ENCODE measurements at places on chromosomes 12 and 14.

- DNase-seq: no peak
These were observed 109.8 kb downstream of the ACSS3 start for GRCh38 chr12:81187686-81188085.

- DNase-seq: peak; percentile 88
These were observed 10.0 kb upstream of the SMARCD1 start for GRCh38 chr12:50074936-50075807.

DNA sequence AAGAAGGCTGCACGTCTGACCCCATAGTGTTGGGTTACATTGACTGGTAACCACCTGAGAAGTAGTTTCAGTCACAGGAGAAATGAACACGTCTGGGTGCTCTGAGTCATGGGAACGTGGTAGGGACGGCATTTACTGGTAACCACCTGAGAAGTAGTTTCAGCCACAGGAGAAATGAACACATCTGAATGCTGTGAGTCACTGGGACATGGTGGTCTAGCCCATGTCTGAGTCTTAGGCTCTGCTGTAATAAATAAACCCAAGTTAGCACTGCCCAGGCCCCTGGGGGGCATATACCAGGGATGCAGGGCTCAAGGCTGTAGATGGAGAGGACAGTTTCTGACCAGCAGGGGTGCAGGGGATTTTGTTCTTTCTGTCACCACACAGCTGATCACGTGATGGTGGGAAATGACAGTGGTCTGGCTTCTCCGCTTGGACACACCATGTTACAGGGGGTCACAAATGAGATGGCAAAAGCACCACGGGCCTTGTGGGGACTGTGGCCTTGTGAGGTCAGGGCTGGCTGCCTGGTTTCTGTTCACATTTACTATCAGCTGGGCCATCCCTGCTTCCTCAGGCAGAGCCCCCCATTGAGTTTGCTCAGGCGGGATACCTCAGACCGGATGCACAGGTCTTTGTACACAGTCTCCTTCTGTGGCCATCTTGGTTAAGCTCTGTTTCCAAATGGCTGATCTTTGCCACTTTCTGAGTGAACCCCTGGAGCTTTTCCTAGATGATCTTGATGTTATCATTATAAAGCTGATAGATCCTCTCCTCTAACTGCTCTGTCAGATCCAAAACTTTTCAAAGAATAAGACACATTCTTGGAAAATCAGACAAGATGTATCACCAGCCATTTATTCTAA, 9.8 kb upstream of the C12orf42 start:
- no peak for DNase-seq

GRCh38 chr12:9334041-9334692, 126.0 kb upstream of the PZP start:
- DNase-seq: peak; percentile 35

DNA sequence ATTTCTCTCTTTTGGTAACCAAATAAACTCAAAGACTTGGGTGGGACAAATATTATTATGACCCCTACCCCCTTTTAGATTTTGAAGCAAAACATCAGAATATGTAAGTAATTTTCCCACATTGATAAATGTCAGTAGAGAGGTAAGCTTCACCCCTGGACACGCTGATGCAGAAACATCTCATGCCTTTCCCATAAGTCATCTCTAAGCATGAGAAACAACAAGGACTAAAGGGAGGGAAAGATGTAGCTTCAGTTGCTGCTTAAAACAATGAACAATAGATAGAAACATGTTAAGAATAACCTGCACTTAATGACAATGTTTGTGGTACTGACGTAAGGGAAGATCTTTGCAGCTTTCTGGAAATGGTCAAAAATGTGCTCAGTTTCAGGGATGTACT, 56.3 kb upstream of the SLC8A3 start:
- DNase-seq: no peak

- DNase-seq: no peak
These were observed 14.2 kb downstream of the PLEKHH1 start for GRCh38 chr14:67547224-67547780.

DNA sequence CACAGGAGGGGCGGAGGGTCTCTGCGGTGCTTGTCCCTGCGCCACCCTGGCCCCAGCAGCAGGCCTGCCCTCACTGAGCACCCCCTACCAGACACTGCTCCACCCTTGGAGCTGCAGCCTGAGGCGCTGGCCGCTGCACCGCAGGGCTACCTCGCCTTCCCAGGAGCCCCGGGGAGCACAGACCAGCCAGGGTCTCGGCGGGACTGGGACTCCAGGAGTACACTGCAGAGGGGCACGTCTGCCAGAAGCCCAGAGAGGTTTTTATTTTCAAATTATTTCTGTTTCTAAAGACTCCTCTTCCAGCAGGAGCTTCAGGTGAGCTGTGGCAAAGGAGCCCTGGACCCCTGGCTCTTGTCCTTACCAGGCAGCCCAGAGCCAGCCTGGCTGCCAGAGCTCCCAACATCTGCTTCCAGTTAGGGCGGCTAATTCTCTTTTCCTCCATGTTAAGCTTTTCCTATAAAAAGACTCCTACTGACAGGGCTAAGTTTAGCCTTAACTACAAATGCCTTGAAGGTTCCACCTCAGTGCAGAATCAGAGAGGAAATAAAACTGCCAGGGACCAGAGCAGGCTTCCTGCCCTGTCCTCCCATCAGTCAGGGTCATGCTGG, 26.4 kb downstream of the DEGS2 start:
- DNase-seq: no peak

- DNase-seq: no peak
These were observed 87.4 kb downstream of the TSPAN9 start for GRCh38 chr12:3164454-3165077.

DNA sequence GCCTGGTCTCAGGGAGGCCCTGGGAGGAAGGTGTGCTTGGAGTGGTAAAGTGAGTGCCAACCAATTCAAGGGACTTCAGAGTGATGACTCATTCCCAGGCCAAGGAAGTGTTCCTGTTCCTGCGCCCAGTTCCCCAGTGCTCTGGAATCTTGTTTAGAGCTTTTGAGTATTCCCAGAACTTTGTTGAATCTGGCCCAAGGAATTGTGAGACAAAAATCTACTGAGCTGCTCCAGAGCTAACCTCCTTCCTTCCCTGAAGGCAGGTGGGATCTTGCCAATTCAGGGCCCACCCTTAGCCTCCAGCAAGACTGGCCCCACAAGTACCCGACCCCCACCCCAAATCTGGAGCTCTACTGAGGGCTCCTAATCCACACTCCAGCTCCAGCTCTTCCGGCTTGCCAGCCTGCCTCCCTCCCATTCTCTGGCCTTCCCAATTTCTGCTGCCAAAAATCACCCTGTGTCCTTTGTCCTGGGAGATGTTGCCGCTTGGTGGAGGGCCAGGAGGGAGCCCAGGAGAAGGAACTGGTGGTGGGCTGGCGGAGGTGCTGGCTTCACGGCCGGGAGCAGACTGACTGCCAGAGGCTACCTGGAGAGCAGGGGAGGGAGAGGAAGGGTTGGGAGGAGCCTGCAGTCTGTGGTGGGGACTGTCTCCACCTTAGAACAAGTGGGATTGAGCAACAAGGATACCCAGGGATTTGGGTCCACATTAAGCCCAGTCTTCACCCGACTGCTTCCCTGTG, 2.0 kb upstream of the ATN1 start:
- peak; percentile 81 for DNase-seq

GRCh38 chr14:70821584-70822529, 12.5 kb upstream of the MAP3K9 start:
- DNase-seq: peak; percentile 53

- no peak for DNase-seq
These were observed 14.6 kb upstream of the DDHD1 start for GRCh38 chr14:53167602-53168328.

DNA sequence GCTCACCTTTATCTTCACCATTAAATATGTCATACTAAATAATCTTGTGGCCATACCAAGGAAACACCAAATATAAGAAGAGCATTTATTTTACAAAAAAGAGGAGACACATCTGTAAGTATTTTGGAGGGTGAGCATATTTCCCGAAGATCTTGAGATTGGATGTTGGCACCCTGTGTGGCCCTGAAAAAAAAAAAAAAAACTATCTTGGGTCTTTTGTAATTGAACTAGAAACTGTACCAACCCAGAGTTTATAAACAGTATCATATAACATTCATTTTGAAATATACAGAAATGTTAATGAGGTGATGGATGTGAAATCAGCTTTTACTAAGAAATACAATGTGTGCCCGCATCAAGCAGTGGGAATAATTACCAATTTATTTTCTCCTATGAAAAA, 104.0 kb upstream of the FRMD6 start:
- DNase-seq: no peak

DNA sequence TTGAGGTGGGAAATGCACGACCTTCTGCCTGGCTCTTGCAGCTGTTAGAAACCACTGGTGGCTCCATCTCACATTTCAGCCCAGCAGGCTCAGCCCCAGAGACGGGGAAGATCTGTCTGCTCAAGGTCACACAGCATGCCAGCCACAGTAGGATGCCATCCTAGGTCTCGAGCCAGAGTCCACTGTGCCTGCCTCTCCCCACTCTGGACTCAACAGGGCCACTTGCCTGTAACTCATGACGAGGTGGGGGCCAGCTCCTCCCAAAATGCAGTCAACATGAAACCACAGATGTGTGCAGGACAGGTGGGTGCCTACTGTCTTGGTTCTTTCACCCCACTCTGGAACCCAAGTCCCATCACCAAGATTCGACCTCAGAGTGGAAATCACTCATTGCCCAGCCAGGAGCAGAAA, 23.2 kb downstream of the BCL11B start:
- DNase-seq: no peak

- DNase-seq: no peak
These were observed 129.3 kb downstream of the ZFP36L1 start for GRCh38 chr14:68663385-68664076.

- DNase-seq: no peak
These were observed 852.3 kb upstream of the TMEM132C start for GRCh38 chr12:127414636-127415035.

GRCh38 chr14:54564071-54564867, 2.7 kb upstream of the SAMD4A start:
- no peak for DNase-seq

GRCh38 chr14:95407354-95407753, 87.6 kb upstream of the CLMN start:
- no peak for DNase-seq

DNA sequence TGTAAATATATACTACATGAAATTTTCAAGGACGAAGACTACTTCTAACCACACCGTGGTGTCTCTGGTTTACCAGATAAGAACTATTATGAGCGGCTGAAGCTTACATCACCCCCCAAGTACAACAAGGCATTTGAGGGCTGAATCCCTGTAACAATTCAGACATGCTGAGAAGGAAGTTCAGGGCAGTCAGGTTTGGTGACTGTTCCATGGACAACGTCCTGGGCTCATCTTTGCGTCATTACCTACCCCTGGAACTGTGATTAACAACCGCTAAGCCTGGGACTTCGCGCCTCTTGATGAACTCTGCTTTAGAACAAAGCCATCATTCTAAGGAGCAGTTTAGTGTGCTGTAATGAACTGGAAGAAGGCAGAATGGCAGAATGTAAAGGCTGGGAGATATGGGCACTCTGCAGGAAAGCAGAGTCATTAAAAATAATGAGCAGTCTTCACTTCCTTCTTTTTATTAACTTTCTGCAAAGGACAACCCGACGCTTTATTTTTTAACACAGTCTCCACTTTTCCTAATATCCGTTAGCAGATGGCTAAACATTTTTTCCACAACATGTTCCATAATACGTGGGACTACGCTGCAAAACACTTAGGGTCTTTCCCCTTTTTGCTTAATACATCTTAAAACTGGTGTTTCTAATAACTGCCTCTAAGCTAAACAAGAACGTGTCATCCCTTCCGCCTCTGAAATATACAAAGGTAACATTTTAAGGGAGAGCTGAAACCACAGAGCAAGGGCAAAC, 263.2 kb downstream of the ADAMTS20 start:
- no peak for DNase-seq
